NCI-H1105 (cell line): ENCODE measurements at places on chromosomes 13 and 19.

DNA sequence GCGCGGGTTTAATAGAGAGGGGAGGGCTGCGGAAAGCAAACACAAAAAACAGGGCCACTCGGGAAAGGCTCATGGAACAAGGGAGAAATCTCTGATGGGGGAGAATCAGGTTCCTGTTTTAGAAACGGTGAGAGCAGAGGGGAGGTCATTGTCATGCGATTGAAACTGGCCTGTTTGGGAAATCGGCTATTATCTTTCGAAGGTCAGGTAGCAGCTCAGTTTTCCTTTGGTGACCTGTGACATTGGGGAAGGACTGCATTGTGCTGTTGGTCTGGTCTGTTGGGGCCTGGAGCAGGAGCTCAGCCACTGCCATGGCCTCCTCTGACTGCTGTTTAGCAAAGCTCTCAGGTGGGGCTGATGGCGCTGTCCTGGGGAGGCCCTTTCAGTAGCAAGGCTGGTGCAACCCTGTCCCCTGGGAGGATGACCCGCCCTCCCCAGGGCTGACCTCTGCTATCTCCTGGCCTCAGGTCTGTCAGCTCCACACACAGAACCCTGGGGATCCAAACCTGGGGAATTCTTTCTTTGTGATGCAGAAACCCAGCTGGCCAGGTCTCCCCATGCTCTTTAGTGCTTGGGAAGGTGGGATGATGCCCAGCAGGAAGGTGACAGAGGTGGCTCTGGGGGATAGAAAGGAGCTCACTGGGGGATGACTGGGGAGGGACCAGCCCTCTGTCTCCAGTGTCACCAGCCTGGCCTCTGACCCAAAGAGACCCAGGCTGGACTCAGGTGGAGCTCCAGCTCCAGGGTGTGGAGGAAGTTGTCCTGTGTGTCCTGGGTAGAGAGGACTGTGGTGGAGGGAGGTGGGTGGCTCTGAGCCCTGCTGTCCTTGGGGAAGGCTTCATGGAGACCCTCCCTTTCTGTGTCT lies 21.2 kb upstream of the CD177 start:
- DNase-seq = no peak

DNA sequence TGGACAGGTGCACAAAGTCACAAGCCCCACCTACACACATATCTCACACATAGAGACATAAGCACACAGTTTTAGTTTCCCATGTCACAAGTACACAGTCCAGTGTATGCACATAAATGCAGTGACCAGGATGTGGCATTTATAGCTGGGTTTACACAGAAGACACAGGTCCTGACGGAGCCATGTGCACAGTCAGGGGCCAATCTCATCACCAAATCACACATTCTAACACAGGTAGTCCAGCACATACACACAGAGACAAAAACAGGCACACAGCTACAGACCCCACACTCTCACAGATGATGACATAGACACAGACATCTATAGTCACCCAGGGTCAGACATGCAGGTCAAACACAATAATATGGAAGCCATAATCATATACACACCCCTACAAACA lies 2.1 kb downstream of the NUMBL start:
- no peak for DNase-seq

DNA sequence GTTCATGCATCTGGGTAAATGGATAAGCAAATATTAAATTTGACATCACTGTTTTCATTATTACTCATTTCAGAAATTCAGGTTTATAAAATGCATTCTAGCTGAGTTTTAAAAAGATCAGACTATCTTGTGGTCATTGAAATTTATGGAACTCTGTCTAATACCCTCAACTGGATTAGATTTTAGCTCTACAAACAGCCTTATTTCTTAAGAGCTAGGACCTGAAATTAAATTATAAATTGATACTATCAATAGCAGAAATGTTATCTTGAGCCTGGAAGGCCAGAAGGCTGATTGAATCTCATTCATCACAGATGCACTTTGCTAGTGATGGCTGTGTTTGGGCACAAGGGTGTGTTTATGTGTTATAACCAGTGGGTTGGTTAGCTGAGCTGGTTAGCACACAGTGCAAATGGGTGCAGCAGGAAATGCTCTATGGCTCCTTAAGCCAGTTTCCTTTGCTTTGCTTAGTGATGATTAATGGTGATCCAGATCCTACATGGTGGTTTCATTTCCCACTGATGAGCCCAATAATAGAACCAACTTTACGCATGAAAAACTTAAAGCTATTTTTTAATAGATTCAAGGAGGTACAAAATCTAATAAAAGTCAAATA lies 310.8 kb upstream of the KLF12 start:
- DNase-seq = no peak

GRCh38 chr13:41546372-41547190 lies 89.2 kb downstream of the RGCC start:
- DNase-seq = no peak

DNA sequence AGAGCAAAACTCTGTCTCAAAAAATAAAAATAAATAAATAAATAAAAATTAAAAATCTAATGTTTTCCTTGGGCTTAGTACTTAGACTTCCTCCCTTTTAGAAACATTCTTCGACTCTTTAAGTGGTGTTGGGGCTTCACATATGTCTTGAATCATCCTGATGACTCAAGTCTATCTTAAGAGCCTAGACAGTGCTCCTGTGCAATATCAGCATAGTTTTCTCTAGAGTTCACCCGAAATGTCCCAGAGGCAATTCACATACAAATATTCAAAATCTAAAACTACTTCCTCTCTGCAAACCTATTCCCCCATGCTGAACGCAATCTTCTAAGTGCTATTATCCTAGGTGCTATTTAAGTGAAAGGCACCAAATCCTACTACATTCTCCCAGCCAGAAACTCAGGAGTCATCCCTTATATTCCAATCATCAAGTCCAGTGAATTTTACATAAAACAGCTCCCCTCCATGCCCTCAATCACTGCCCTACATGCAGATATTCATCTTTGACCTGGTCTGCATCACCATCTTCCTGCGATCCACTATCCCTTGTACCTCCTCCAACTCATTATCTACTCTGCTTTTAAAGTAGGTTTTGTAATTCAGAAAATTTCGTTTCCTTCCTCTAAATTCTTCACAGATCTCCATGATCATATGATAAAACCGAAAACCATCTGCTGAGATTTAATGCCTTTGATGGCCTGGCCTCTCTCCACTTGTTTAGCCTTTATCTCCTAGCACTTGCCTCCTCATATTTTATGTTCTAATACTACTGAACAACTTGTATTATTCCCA lies 102.7 kb downstream of the ELF1 start:
- no peak for DNase-seq

DNA sequence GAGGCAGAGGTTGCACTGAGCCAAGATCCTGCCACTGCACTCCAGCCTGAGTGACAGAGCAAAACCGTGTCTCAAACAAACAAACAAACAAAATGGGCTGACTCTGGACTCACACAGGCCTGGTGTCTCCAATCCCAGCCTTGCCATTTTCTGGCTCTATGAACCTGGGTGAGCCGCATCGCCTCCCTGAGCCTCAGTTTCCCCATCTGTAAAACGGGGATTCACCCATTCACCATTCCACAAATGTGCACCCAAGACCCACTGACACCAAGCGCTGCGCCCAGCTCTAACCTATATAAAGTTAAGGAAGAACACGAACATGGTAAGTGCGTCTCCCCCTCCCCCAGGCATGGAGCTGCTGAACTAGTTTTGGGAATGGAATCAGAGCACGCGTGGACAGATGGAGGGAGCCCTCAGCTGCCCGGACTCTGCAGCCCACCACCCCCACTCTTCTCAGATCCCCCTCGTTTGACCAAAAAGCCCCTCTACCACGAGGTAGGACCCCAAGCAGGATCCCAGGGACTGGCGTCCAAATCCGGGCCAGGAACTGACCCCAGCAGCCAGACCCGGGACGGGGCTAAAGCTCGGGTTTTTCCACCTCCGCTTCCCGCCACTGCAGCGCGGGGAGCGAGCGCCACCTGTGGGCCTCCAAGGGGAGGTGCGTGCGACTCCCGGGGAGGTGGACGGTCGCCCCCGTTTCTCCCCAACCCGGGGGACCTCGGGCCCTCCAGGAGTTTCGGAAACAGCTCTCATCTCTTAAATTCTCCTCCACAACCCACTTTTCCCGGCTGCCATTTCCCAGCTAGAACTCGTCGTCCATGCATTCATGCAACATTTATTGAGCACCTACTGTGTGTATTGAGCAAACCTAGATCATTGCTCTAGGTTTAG lies 33.0 kb upstream of the ADGRE5 start:
- peak; percentile 22 for DNase-seq

GRCh38 chr13:87094646-87095045 lies 576.5 kb upstream of the SLITRK5 start:
- peak; percentile 16 for DNase-seq

DNA sequence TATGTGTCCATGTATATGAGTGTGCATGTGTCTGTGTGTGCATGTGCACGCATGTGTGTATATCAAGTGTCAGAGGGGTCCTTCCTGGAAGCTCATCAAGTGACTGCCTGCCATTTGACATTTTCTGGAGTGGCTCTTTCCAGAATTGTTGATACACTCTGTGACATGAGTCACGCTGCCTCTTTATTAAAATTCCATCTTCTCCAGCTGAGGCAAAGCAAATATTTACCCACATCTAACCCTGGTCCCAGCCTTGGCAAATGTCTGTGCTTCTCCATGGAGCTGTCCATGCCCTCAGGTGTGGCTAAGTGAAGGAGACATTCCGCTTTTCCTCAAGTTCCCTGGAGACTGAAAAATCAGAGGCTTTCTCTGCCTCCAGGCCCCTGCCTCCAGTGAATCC lies 88.2 kb upstream of the MBNL2 start:
- DNase-seq = no peak

DNA sequence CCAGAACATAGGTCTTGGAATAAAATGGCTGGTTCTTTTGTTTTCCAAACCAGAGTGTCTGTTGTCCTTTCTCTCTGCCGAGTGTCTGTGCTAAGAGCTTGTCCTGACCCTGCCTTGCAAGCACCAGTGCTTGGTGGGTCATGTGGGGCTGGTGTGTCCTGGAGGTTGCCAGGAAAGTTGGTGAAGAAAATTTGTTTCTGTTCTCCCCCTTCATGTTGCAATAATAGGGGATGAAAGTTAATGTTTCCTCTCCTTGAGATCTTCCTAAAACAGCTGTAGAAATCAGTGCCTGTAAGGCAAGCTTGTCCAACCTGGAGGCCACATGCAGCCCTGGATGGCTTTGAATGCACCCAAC lies 2.7 kb downstream of the HAMP start:
- no peak for DNase-seq

- DNase-seq = peak; percentile 87
These were observed 47.3 kb upstream of the SHKBP1 start for GRCh38 chr19:40529093-40529954.

GRCh38 chr19:30371161-30371836 lies 885 bp upstream of the ZNF536 start:
- DNase-seq = peak; percentile 61

- DNase-seq = no peak
These were observed 508.8 kb downstream of the DACH1 start for GRCh38 chr13:71358218-71358617.

- no peak for DNase-seq
These were observed 130.1 kb downstream of the ZDHHC20 start for GRCh38 chr13:21328836-21329477.

DNA sequence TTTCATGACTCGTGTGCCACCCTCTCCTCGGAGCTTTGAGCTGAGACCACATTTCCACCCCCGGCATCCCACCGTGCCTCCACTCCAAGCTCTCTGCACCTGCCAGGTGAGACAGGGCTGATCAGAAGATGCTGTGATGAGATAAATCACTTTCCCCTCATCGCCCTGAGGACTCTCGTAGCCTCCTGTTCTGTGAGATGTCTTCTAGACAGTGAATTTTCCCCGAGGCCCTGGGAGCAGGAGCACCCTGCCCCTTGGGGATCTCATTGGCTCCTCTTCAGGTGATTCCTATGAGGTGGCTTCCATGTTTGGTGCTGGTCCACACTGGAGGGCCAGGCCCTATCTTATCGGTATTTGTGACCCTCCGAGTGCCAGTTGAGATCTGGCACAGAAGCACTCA lies 154.0 kb upstream of the TSHZ3 start:
- no peak for DNase-seq

- DNase-seq = no peak
These were observed 109.8 kb upstream of the GPC6 start for GRCh38 chr13:93116809-93117208.

GRCh38 chr19:10763411-10763810 lies 45.5 kb downstream of the DNM2 start:
- no peak for DNase-seq
